ENCODE measurements at places on chromosomes 1 and 21.

- DNase-seq: no peak
These were observed 20.6 kb downstream of the NPR1 start for GRCh38 chr1:153698923-153699714.

- DNase-seq: no peak
These were observed 7.6 kb downstream of the UBASH3A start for GRCh38 chr21:42411197-42411869.

- no peak for DNase-seq
These were observed 1.0 kb upstream of the JAK1 start for GRCh38 chr1:64967381-64967780.

GRCh38 chr1:98557895-98558294, 103.6 kb upstream of the SNX7 start:
- DNase-seq: no peak

GRCh38 chr1:88961081-88961480, 31.3 kb downstream of the KYAT3 start:
- DNase-seq: no peak

DNA sequence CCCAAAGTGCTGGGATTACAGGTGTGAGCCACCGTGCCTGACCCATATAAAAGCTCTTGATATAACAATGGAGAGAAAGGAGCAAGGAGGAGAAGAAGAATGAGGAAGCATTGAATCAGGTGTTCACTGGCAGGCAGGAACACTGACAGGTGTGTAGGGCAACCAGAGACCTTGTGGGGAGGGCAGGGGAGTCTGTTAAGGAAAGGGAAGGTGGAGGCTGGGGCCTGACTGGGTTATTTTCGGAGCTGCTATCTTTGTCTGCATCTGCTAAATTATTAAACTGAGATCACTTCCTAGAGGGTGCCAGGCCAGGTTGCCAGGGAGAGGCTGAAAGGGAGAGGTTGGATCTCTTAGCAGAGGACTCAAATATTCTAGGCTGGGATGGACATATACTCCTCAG, 6.8 kb upstream of the TRNP1 start:
- DNase-seq: no peak

DNA sequence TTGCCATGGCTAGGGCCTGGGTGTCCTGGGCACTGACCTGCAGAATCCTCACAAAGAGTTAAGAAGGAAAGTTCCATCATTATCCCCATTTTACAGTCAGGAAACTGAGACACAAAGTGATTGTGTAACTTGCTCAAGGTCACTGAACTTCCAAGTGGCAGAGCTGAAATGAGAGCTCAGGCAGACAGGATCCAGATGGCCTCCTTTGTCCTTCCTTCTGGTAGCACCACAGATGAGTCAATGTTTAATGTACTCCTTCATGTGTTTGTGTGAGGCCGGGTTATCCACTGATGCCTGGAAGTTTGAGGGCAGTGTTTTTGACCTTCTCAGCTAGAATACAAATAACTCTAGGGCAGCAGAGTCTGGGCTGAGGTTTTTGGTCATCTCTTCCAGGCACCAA, 207.0 kb downstream of the TNR start:
- DNase-seq: no peak

- DNase-seq: no peak
These were observed 48.1 kb upstream of the B3GALT2 start for GRCh38 chr1:193234530-193234929.

GRCh38 chr1:24381256-24381655, 32.3 kb downstream of the STPG1 start:
- DNase-seq: no peak

- DNase-seq: no peak
These were observed 52.2 kb downstream of the PUM1 start for GRCh38 chr1:31013187-31013864.

- no peak for DNase-seq
These were observed 2.6 kb upstream of the GUCA2B start for GRCh38 chr1:42150651-42151050.

DNA sequence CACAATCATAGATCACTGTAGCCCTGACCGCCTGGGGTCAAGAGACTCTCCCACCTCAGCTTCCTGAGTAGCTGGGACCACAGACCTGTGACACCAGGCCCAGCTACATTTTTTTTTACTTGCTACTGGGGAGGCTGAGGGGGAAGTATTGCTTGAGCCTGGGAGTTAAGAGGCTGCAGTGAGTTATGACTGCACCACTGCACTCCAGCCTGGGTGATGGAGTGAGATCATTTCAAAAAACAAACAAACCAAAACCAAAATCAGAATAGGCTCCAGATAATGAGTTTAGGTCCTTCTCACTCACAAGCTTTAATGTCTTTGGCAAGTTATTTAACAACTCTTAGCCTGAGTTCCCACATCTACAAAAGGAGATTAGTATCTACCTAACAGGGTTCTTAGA, 22.8 kb downstream of the WDR26 start:
- no peak for DNase-seq

- no peak for DNase-seq
These were observed 53.8 kb downstream of the PLPP3 start for GRCh38 chr1:56525489-56526041.

GRCh38 chr1:93865253-93865652, 13.8 kb downstream of the DNTTIP2 start:
- DNase-seq: no peak

GRCh38 chr1:45258059-45258650, 51.8 kb upstream of the ZSWIM5 start:
- DNase-seq: no peak

- DNase-seq: no peak
These were observed 241.8 kb upstream of the POGK start for GRCh38 chr1:166597516-166597915.

GRCh38 chr1:53316766-53317581, 10.9 kb downstream of the LRP8 start:
- no peak for DNase-seq

DNA sequence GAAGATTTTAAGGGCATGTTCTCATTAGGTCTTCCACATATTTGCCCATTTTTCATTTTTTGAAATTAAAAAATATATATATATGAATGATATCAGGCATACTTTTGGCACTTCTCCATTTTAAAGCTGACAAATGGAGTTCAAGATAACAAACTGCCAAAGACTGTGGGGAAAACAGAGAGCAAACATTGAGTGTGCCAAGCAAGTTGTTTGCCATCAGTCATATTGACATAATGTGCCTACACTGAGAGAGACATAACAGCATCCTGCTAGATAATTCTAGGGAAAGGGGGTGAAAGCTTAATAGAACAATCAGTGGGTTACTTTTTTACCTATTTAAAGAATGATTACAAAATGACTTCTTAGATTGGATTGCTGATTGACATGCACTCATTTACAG, 529.4 kb upstream of the CXADR start:
- no peak for DNase-seq

GRCh38 chr1:18703041-18703621, 72.5 kb downstream of the PAX7 start:
- DNase-seq: no peak

GRCh38 chr1:30378991-30379581, 344.3 kb downstream of the MATN1 start:
- peak; percentile 35 for DNase-seq

GRCh38 chr1:244860914-244861610, 3.3 kb downstream of the HNRNPU start:
- DNase-seq: no peak

DNA sequence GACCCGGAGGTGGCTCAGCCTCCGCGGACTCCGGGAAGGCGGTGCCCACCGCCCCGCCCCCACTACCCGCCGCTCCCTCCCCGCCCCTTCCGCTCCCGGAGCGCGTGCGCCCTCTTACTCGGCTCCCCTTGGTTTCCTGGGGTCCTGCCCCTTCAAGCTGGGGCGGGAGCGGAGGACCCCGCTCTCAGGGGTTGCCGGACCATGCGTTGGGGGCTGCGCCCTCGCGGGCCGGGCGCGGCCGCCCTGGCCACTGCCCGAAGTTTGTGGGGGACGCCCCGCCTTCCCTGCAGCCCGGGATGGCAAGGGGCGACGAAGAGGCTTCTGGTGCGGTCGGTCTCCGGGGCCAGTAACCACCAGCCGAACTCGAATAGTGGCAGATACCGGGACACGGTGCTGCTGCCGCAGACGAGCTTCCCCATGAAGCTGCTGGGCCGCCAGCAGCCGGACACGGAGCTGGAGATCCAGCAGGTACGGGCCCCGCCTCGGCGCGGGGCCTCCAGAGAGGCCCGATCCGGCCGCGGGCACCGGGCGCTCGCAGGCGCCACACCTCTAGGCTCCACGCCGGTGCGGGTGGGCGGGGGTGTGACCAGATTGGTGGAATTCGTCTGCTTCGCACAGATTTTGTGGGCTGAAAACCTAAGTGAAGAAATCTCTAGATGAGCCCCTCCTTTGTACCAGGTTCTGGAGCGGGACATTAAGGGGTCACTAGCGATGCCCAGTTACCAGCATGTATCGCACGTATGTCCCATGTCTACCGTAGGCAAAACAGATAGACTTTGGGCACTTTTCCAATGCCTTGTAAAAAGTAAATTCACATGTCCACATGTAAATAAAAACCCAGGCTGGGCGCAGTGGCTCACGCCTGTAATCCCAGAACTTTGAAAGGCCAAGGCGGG, at the start of gene IARS2:
Gene IARS2 (plus strand): TSS at position 117 of the 896 bp plus-strand sequence. CDS start 85 bp downstream, at position 202.
- peak; percentile 73 for DNase-seq

- DNase-seq: no peak
These were observed 22.1 kb downstream of the ATP1B1 start for GRCh38 chr1:169128562-169128961.

DNA sequence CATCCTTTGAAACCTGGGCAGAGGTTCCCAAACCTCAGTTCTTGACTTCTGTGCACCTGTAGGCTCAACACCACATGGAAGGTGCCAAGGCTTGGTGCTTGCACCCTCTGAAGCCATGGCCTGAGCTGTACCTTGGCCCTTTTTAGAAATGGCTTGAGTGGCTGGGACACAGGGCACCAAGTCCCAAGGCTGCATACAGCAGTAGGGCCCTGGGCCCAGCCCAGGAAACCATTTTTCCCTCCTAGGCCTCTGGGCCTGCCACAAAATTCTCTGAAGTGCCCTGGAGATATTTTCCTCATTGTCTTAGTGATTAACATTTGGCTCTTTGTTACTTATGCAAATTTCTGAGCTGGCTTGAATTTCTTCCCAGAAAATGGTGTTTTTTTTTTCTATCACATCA, 65.6 kb upstream of the ACTRT2 start:
- DNase-seq: no peak

DNA sequence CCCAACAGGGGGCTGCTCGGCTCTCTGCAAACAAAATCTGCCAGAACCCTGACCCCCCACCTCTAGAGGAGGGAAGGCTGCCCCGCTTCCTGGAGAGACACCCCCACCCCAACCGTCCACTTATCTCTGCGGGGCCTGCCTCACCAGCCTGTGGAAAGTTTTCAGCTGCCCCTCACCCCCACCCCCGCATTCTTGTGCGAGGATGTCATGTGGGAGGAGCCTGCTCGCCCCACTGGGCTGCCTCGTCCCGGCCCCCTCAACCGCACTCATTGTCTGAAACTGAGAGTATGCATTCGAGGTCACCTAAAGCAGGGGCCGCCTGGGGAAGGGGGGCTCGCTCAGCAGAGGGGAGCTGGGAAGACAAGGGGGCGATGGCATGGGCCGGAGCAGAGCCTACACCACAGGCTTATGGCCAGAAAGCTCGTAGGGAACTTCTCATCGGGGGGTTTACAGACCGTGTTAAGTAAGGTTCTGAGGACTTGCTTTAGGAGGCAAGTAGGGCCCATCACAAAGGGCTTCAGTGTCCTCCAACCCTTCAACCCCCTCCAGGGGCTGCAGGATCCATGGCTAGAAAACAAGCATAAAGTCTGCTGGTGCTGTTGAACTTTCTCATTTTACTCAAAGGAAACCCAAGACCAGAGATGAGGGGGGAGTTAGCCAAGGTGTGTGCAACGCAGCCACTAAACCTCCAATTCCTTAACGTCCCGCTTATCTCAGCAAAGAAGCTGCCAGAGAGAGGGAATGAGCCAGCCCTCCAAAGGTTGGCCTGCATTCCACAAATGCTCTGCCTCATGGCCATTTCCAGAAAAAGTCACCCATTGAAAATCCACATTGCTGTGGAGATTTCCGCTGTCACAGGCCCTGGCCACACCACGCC, 9.4 kb downstream of the EPHA2 start:
- peak; percentile 52 for DNase-seq

- DNase-seq: no peak
These were observed 64.1 kb upstream of the RNPC3 start for GRCh38 chr1:103461161-103462105.
